Activated CD4-positive, alpha-beta memory T cell treated with anti-CD3 and anti-CD28 coated beads for 36 hours (primary cell): ENCODE measurements at places on chromosomes 2 and 18. TPM values are rescaled to one million over a fixed set of nuclear protein-coding genes. Genes with fewer than 3 reads are reported as not detected.

- H3K27ac ChIP-seq = no peak overlapping the region
- H3K4me1 ChIP-seq = no peaks in the 10 kb centered on the region
- H3K36me3 ChIP-seq = peaks cover 15% of the 10 kb centered on the region
- H3K27me3 ChIP-seq = no peaks in the 10 kb centered on the region
- no peak overlapping the region for H3K4me3 ChIP-seq
Observed at GRCh38 chr18:48668466-48669179, 129.8 kb downstream of the CTIF start.

- no peak overlapping the region for H3K27ac ChIP-seq
- H3K27me3 ChIP-seq = no peaks in the 10 kb centered on the region
- no peak overlapping the region for H3K4me3 ChIP-seq
- H3K4me1 ChIP-seq = no peaks in the 10 kb centered on the region
Observed at GRCh38 chr2:33929467-33929866, 330.4 kb upstream of the FAM98A start.

- no peak for DNase-seq
- H3K4me1 ChIP-seq = peaks cover 41% of the 10 kb centered on the region
- no peaks in the 10 kb centered on the region for H3K27me3 ChIP-seq
- no peaks in the 10 kb centered on the region for H3K36me3 ChIP-seq
- peak overlapping the region; percentile 2 for H3K4me3 ChIP-seq
- H3K27ac ChIP-seq = peak overlapping the region; percentile 7
Observed at GRCh38 chr2:203018181-203018580, 3.5 kb downstream of the NBEAL1 start.

- peaks cover 4% of the 10 kb centered on the region for H3K27me3 ChIP-seq
- no peak overlapping the region for H3K4me3 ChIP-seq
- no peak for DNase-seq
Observed at GRCh38 chr2:27247893-27248292, 15.0 kb downstream of the SLC30A3 start.

- no peak overlapping the region for H3K4me3 ChIP-seq
- DNase-seq = no peak
- H3K4me1 ChIP-seq = no peaks in the 10 kb centered on the region
- peaks cover 15% of the 10 kb centered on the region for H3K36me3 ChIP-seq
Observed at GRCh38 chr2:73588177-73588576, 54.0 kb downstream of the NAT8 start.

Gene RTP5
- 0.12 TPM for total RNA-seq

Gene RNF152
- 0.26 TPM for total RNA-seq

Gene ANKMY1
- 19.1 TPM for total RNA-seq
